NCI-H1105 treated with DMSO at 0.1 percent for 48 hours (cell line): ENCODE measurements at places on chromosomes 11 and 22.

DNA sequence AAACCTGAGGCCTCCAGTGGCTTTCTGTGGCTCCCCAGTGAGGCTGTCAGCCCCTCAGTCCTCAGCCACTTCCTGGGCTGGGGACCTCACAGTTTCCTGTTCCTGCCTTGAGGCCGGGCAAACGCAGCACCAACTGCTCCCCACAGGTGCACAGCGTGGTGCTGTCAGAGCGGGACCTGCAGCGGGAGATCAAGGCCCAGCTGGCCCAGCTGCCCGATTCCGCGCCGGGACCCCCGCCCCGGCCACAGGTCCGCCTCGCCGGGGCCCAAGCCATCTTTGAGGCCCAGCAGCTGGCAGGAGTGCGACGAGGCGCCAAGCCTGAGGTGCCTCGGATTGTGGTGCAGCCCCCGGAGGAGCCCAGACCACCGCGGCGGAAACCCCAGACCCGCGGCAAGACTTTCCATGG, 5.4 kb downstream of the TBC1D10C start:
- no peak for DNase-seq

- peak; percentile 20 for DNase-seq
Observed at GRCh38 chr11:7657306-7658025, 15.8 kb downstream of the CYB5R2 start.

- no peak for DNase-seq
Observed at GRCh38 chr11:8066911-8067455, 14.0 kb upstream of the TUB start.

GRCh38 chr22:49863931-49864330, 10.3 kb downstream of the ZBED4 start:
- DNase-seq = no peak

- DNase-seq = no peak
Observed at GRCh38 chr11:78698612-78699011, 123.9 kb upstream of the NARS2 start.

DNA sequence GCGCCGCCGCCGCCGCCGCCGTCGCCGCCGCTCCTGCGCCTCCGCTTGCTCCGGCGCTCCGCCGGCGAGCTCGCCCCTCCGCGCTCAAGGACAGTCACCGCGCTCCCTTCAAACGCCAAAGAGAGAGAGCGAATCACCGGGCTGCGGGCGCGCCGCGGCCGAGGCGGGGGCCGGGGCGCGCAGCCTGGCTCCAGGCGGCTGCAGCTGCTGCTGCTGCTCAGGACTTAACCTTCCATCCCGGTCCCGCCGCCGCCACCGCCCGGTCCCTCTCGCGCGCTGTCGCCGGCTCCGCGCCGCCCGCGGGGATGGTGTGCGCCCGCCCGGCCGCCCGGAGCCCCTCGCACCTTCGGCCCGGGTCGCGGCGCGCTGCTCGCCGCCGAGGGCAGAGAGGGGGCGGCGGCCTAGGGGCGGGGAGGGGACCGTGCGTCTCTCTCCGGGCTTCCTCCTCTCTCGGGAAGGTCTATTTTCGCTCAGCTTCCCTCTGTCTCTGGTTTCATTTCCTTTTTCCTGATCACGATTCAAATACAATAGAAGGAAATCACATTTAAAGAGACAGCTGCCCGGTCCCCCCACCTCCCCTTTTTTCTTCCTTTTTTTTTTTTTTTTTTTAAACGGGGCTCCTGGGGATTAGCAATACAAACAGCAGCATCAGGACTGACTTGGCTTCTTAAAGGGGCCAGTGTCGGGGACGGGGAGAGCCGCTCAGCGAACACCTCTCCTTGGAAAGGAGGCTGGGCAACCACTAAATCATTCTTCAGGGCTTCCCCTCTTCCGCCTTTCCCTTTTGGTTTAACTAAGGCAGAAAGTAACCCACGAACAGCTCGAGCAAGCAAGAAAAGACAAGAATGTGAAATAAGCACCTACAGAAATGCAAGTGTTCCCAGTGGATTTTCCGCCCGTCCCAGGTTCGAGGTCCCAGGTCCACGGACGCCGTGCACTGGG, 22.1 kb downstream of the LMO2 start:
- peak; percentile 60 for DNase-seq

DNA sequence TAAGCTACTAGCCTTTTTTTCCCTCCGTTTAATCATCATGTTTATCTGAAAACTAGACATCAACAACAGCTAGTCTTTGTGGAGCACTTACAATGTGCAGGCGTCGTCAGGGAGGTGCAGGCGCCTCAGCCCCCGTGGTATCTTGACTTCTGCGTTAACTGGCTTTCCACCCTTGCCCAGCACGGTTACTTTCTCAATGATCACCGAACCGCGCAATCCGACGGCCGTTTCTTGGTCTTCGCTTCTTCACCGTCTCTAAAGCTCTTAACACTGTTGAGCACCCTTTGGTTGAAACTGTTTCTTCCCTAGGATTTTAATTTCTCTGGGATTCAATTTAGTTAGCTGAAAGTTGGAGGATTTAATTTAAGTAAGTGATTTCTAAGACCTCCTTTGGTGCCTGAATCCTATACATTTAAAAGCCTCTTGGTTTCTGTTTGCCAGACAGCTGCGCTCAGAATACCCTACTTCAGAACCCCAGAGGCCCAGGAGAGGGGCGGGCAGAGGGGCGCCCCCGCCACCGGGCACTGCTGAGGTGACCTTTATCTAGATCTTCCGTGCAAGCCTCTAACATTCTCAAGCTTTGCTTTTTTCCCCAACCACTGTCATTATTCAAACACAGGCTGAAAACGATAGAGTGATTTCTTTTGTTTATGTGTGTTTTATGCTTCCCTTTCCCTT, 18.0 kb upstream of the TMEM218 start:
- DNase-seq = no peak

DNA sequence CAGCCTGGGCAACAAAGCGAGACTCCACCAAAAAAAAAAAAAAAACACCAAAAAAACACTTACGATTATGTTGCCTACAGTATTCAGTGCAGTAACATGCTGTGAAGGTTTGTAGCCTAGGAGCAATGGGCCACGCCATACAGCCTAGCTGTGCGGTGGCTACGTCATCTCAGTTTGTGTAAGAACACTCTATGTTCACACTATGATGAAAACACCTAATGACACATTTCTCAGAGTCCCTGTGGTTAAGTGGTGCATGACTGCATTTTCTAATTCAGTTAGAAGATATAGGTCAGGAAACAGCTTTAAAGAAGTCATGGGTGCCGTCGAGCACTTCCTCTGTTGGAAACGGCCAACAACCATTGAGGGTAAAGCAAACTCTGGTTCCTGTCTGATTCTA, 75.7 kb upstream of the ANO1 start:
- DNase-seq = no peak

GRCh38 chr22:46731246-46732040, 6.6 kb downstream of the CERK start:
- peak; percentile 88 for DNase-seq

DNA sequence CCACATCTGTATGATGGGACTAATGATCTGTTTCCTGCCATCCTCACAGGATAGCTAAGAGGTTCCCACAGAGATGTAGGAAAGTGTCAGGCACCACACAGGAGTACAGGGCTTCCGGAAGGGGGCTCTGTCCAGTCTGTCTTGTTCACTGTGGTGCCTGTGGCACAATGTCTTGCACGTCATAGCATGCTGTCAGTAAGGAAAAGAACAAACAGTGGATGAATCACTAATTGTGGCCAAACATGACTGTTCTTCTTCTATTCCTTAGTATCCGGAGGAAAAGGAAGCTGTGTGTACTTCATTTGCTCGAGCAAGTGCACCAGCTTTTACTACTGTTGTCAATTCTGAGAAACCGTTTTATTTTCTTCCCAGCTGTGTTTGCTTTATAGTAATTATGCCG, 73.4 kb upstream of the YWHAH start:
- DNase-seq = no peak

DNA sequence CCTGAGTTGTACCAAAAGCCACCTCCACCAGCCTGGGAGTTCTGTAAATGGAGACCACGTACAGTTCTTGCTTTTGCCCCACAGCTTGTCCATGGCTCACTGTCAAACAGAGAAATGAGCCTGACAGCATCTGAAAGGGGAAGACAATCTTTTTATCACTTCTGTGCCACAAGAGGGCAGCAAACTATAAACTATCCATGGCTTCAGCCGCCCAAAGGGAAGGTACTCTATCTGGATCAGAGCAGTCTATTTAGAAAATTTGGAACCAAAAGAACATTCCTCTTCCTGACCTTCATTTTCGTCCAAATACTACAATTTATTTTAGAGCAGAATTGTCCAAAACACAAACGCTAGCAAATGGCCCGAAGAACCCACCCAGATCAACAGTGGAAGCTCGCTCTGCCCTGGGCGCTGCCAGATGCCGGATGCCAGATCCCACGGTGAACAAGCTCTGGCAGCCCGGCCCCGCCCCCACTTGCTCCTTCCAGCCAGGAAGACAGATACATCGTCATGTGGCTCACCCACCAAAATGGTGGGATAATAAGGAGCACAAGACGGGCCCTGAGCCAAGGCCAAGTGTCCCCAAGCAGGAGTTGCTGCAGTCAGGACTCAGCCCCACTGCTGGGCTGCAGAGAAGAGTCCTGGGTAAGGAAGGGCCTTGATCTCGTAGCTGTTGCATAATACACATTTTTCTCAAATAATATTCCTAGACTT, 23.9 kb upstream of the SCGB1A1 start:
- peak; percentile 90 for DNase-seq

- DNase-seq = peak; percentile 82
Observed at GRCh38 chr11:12674936-12675696, 895 bp downstream of the TEAD1 start.

- no peak for DNase-seq
Observed at GRCh38 chr11:118608360-118609227, 1.2 kb downstream of the PHLDB1 start.

DNA sequence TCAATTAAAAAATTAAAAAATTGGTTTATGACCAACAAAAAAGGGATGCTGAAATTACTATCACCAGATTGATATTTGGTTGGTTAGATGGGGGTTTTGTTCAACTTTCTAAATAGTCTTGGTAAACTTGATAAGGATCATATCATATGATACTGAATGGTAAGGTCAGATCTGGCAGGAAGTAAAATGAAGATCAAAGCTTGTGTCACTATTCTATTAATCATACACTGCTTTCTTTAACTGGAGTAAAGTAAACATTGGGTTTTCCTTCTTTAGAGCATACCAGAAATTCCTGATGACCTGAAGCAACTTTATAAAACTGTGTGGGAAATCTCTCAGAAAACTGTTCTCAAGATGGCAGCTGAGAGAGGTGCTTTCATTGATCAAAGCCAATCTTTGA, 40.2 kb downstream of the RRM1 start:
- no peak for DNase-seq

DNA sequence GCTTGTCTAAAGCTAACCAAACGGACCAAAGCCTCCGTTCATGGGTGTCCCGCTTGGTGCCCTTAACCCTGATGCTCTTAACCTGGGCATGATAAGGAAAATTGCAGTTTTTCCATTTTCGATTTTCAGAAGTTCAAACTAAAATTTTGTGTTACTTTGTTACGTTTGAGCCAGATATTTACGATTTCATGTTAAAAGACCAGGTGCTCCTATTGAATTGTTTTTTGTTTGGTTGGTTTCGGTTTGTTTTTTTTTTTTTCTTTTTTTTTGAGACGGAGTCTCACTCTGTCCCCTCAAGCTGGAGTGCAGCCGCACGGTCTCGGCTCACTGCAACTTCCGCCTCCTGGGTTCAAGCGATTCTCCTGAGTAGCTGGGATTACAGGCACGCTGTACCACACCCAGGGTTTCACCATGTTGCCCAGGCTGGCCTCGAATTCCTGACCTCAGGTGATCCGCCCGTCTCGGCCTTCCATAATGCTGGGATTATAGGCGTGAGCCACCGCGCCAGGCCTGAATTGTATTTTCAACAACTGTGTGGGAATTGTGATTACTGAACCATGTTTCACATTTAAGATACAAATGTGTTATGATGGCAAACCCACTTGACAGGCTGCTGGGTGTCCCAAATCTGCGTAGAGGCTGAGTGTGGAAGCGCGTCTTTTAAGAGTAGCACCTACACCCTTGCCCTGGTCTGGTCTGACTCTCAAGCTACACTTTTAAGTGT, 864 bp upstream of the USP28 start:
- DNase-seq = no peak

GRCh38 chr22:46043816-46044620, 67.1 kb upstream of the WNT7B start:
- DNase-seq = no peak

GRCh38 chr11:95429376-95429907, 198.4 kb upstream of the SESN3 start:
- DNase-seq = no peak

- DNase-seq = no peak
Observed at GRCh38 chr11:68146010-68146540, 24.9 kb upstream of the CHKA start.

DNA sequence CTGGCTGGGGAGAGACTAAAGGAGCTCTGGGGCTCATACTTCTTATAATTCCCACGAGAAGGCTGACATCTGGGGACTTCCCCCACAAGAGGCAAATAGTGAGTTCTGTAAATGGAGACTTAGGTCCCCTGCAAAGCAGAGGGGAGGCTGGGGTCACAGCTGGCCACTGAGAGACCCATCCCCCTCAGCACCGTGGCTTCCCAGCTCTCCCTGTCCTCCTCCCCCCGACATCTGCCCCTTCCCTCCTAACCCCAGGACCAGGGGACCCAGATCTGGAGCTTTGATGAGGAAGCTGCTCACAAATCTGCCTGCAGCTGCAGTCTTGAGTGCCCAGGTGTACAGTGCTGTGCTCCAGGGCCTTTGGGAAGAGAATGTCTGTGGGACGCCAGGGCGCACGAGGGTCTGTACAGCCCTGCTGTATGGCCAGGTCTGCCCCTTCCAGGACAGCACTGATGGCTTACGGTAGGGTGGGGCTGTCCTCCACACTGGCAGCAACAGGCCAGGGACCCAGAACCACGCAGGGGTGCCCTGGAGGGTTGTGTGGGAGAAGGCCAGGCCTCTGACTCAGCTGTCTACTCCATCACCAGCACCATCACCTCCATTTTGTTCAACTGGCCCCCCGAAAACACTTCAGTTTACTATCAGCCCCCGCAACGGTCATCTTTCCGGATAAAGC, 1.1 kb downstream of the RGL4 start:
- no peak for DNase-seq

DNA sequence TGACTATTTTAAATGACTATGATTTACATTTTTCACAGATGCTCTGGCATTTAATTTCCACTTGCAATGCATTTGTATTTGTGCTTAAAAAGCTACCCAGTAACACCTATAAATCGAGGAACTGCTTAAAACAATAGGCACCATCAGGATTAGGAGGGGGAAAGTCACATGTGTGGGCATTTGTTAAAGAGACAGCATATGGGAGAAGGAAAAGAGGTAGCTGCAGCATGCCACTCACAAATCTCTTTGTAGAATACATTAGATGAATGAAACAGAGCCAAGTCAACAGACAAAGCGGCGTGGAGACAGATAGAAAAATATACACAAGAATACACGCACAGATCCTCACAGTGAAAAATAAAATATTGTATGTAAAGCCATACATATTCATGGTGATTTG, 228.0 kb downstream of the CADM1 start:
- no peak for DNase-seq
